ENCODE measurements at places on chromosomes 11 and 22.

- DNase-seq = no peak
Observed at GRCh38 chr22:31947296-31947695, 3.0 kb downstream of the YWHAH start.

GRCh38 chr11:68200639-68201038, 12.5 kb downstream of the KMT5B start:
- DNase-seq = no peak

GRCh38 chr22:46801331-46801811, 38.9 kb downstream of the TBC1D22A start:
- no peak for DNase-seq

DNA sequence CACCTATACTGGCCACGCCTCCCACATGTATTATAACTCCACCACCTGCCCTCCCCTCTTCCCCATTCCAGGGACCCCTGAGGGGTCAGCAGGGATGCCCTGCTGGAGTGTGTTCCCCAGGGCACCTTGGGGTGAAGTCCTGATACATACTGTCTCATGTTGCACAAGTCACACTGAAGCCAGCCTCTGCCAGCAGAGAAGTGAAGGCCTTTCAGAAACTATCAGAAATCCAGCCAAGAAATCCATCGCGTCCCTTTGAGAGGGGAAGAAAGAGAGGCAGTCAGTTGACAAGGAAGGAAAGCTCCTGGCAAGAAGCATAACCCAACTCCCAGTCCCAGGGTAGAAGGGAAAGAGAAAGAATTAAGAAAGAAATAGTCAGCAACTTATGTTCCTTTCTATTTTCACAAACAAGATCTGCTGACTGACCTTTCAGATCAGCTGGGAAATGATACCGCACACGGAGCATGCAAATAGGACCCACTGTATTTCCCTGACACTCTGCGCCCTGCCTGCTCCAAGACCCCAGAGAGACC, 45.2 kb downstream of the SC5D start:
- DNase-seq = no peak

DNA sequence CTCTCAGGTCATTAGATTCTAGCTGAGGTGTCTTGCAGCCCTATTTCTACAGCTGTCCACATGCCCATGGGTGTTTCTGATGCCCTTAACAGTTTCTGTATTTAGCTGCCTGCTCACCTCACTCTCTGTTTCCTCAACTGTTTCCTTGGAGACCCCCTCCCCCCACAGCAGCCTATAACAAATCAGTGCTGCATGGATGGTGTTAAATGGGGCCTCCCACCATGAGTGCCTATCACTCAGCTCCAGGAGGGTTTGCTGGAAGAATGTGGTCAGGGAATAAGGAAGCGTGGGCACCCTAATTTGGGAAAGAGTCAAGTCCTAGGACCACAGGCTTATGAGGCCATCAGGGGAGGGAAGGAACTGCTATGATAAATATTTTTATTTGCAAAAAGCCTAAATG, 8.6 kb downstream of the KLHL35 start:
- no peak for DNase-seq

DNA sequence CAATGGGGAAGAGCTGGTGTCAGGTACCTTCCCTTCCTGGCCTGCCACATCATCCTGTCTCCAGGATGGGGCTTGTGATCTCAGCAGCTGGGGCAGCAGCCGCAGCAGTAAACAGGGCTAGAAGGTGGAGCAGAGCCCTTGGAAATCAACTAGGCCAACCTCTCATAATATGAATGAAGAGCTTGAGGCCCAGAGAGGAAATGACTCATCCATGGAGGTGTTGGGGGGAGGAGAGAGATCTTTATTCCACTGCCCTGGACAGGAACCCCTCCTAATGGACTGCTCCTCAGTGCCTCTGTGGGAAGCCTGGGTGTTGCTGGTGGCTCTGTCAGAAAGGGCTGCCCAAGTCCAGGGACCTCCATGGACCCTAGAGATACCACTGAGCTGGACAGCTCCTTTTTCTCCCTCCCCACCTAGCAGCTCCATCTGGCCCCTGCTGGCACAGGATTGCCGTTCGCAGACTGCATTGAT, 111.8 kb downstream of the OSBP2 start:
- DNase-seq = no peak

GRCh38 chr11:94309757-94310156, 5.4 kb downstream of the IZUMO1R start:
- no peak for DNase-seq

DNA sequence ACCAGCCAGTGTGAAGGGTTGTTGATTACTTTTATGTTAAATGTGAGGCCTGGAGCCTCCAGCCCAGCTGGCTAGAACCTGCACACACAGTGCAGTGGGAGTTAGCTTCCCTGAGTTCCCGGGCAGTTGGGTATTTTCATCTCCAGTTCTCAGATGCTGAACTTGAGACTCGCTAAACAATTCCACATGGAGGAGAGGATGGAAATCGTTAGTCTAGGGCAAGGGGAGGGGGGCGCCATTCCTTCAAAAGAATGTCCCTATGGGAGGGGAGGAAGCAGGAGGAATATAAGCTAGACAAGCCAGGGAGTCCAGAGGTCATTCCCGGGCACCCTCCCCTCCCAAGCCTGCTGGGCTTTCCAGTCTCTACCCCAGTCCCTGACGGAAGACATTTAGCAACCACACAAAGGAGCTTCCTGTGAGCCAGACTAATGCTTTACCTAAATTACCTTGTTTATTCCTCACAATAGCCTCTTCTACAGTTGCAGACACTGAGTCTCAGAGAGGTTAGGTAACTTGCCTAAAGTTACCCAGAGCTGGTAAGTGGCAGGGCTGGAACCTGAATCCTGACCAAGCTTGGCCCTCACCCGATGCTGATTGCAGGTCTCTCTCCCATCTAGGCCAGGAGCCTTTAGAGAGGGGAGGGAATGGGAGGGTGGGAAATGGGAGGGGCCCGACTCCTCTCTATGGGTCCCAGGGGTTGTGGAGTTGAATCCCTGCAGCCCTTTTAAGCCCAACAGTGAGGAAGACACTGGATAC, 1.9 kb upstream of the TSKU start:
- DNase-seq = no peak

- DNase-seq = no peak
Observed at GRCh38 chr22:49310354-49310753, 517.3 kb downstream of the BRD1 start.

GRCh38 chr22:23787600-23787896, 782 bp downstream of the SMARCB1 start:
- DNase-seq = no peak

DNA sequence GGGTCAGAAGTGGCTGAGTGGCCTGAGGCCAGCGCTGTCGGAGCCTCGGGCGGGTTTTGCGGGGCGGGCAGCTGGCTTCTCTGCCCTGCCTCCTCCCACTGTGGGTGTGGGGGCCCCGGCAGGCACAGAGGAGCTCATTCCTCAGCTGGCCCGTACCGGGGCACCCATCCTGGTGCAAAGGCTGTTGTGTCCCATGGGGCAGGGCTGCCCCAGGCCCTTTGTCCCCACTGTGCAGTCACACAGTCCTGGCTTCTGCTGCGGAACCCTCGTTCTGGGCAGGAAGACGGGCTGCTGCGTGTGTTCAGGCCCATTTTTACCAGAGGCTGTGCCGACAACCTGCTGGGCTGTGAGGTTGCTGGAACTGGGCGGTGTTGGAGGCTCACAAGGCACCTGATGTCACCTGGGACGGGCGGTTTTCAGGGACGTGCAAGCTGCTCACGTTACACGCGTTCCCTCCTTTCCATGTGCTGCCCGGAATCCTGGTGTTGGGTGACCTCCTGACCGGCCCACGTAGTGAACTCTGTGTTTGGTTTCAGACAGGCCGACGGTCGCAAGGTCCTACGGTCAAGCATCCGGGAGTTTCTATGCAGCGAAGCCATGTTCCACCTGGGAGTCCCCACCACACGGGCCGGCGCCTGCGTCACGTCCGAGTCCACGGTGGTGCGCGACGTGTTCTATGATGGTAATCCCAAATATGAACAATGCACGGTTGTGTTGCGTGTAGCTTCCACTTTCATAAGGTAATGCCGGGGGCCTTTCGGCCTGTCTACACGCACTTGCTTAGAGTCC, 5.2 kb downstream of the SELENOO start:
- peak; percentile 20 for DNase-seq

DNA sequence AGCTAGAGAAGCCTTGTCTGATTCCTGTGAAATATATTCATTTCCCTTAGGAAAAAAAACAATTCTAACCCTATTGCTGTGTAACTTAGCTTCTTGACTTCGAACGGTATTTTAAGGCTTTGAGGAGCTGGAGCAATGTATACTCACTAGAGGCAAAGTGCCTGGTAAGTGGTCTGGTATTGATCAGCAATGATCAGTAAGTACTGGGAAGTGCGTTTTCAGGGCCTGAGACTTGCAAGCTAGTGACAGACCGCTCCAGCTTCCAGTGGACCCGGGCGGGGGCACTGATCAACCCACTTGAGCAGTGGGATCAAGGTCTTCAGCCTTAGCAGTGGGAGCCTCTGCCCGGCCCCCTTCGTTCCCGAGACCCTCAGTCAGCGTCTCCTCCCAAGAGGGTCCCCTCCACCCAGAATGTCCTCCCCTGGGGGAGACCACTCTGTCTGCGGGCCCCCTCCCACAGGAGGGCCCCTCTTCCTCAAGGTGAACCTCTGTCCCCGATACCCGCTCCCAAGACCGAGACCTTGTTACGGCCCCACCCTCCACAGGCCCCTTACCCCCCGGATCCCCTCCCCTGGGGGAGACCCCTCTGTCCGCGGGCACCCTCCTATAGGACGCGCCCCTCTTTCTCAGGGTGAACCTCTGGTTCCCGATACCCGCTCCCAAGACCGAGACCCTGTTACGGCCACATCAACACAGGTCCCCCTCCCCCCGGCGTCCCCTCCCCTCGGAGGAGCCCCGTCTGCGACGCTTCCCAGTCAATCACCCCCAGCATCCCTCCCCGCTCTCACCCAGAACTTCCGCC, 452 bp upstream of the ATXN10 start:
- DNase-seq = peak; percentile 27

GRCh38 chr11:80515097-80515496, 1074.3 kb upstream of the TENM4 start:
- DNase-seq = no peak

- no peak for DNase-seq
Observed at GRCh38 chr11:134802116-134802515, 390.1 kb upstream of the B3GAT1 start.

GRCh38 chr11:90783111-90783510, 560.3 kb upstream of the CHORDC1 start:
- DNase-seq = no peak
